ENCODE measurements at places on chromosomes 4 and X. TPM values are rescaled to one million over a fixed set of nuclear protein-coding genes. Genes with fewer than 3 reads are reported as not detected.

The PDK3 gene
- 16.4 TPM for total RNA-seq

DNA sequence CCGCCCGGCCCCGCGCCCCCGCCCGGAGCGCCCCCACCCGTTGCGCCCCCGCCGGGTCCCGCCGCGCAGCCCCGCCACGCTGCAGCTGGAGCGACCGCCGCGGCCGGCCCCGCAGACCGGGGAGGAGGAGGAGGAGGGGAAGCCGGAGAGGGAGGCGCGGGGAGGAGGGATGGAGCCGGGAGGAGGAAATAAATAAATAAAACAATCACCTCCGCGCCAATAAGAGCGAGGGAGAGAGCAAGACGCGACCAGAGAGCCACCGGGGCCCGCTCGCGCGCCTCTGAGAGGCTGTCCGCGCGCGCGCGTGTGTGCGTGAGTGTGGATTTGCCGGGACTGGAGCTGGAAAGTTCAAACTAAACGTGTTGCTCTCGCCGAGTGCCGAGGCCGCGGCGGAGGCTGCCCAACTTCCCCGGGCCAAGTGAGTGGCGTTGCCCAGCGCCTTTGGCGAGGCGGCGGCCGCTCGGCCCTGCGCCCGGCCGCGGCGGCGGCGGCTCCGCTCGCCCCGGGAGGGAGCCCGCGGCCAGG is 2184.4 kb upstream of the TENM3 start:
- DNase-seq, result no peak

GRCh38 chr4:1445716-1446445 is 39.6 kb upstream of the NKX1-1 start:
- DNase-seq, result no peak

- no peak for DNase-seq
Observed at GRCh38 chrX:153609917-153610835, 11.2 kb upstream of the CCNQ start.

- DNase-seq, result no peak
Observed at GRCh38 chr4:23149815-23150214, 457.1 kb downstream of the GBA3 start.

DNA sequence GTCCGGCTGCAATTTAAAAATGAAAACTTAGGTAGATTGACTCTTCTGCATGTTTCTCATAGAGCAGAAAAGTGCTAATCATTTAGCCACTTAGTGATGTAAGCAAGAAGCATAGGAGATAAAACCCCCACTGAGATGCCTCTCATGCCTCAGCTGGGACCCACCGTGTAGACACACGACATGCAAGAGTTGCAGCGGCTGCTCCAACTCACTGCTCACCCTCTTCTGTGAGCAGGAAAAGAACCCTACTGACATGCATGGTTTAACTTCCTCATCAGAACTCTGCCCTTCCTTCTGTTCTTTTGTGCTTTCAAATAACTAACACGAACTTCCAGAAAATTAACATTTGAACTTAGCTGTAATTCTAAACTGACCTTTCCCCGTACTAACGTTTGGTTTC is 41.0 kb downstream of the MAP7D3 start:
- no peak for DNase-seq

DNA sequence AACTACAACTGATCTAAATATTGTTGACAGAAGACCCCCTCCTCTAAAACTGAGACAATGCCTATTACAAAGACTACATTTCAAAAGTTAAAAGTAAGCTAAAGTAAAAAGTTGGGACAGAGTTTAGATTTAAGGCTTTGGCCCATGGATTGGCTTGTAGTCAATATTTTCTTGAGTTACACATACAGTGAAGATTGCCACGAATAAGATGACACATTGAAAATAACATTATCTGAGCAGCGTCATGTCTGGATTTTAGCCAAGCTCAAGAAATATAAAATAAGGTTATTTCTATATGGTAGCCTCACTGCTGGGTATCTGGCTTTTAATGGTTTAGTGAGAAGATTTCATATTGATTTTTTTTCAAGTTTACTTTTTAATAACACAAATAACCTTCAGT is 266.2 kb upstream of the LDB2 start:
- DNase-seq, result no peak

DNA sequence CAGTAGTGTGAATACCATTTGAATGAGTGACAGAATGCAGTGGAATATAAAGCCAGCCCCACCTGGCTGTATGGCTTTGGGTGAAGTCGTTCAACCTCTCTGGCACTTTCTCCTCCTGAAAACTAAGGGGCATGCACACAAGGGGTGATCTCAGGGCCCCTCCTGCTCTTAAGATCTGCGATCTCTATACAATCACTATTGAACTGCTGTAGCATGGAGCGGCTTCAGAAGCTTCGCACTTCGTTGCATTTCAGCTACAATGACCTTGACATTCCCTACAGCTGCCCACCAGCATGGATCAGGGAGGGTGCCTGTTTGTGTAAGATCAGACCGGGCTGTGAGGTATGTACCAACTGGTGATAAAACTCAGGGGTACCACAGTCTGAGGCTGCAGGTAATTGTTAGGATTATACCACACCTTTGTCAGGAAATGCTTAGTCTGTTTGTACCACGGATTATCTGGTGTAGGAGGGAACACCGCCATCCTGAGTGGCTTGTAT is 85.2 kb downstream of the AASDH start:
- DNase-seq, result no peak

- DNase-seq, result no peak
Observed at GRCh38 chr4:107402291-107402690, 317.7 kb downstream of the PAPSS1 start.

The SPON2 gene
- total RNA-seq, result 19.8 TPM

GRCh38 chr4:170202721-170203120 is 113.0 kb upstream of the AADAT start:
- DNase-seq, result no peak

- no peak for DNase-seq
Observed at GRCh38 chr4:120723986-120724385, 198.5 kb downstream of the PRDM5 start.

- no peak for DNase-seq
Observed at GRCh38 chr4:121943941-121944340, 7.9 kb downstream of the TRPC3 start.

- no peak for DNase-seq
Observed at GRCh38 chr4:108900018-108900580, 137.2 kb upstream of the ETNPPL start.

DNA sequence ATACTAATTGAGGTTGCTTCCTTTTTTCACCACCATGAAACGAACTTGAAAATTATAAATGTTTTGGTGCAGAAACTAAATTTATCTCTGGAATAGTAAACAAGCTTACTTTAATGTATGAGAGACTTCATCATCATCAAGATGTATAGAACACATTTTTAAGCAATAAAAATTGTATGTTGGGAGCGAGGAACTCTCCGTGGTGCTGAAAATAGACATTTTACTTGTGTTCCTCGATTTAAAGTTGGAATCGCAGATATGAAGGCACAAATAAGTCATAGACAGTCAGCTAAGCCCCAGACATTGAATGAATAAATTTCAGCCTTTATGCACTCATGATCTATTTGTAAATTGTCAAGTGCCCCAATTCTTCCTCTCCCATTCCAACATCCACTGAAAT is 310.7 kb downstream of the STK32B start:
- DNase-seq, result no peak

DNA sequence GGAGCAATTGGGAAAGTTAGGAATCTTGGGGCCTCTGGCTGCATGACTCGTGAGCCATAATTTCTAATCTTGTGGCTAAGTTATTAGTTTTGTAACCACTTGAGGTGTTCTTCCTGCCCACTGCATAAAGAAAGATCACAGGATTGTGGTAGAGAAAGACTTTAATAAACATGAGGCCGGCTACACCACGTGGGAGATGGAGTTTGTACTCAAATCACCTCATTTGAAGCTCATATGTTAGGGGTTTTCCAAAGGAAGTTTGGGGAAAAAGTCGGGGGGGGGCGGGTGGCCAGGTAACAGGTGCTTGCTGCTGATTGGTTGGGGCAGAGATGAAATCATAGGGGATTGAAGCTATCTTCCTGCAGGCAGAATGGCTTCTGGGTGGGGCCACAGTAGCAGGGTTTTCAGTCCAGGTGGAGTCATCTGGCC is 287.8 kb downstream of the ZNF674 start:
- no peak for DNase-seq

DNA sequence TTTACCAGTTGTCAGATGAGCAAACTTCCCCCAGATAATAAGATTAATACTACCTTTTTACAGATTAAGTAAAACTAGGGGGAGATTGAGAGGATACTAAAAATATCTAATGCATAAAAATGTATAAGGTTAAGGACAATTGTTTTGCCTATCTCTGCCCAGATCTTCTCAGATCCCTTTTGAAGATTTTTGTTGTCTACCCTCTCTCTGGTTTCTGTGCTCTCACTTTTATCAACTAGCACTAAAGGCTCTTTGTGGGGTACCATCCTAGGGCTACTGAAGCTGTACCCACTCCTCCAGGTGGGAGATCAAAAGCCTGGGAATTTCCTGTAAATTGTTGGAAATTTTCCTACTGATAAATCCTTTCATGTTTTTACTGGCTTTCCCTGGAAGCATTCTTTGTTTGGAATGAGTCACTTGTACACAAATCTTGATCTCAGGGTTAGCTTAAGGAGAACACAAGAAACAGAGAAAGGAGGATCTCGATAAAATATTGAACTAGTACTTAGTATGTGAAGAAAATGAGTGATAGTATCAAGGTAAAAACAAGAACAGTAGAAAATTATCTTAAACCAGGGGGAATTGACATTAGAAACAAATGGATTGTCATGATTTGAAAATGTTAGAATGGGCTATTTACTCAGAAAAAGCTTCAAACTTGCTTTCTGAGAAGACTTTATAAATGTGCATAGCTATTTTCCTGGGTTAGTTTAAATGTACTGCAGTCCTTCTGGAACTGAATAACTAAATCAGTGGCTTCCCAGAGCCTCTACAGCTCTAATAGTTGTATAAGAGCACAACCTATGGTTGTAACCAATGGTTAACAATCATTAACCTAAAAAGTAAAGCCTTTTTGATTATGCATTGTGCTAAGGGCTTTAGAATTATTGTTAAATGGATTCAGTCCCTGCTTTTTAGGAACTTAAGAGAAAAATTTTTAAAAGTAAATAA is 679.9 kb upstream of the MAGEB2 start:
- no peak for DNase-seq

The EGF gene
- 11.7 TPM for total RNA-seq

DNA sequence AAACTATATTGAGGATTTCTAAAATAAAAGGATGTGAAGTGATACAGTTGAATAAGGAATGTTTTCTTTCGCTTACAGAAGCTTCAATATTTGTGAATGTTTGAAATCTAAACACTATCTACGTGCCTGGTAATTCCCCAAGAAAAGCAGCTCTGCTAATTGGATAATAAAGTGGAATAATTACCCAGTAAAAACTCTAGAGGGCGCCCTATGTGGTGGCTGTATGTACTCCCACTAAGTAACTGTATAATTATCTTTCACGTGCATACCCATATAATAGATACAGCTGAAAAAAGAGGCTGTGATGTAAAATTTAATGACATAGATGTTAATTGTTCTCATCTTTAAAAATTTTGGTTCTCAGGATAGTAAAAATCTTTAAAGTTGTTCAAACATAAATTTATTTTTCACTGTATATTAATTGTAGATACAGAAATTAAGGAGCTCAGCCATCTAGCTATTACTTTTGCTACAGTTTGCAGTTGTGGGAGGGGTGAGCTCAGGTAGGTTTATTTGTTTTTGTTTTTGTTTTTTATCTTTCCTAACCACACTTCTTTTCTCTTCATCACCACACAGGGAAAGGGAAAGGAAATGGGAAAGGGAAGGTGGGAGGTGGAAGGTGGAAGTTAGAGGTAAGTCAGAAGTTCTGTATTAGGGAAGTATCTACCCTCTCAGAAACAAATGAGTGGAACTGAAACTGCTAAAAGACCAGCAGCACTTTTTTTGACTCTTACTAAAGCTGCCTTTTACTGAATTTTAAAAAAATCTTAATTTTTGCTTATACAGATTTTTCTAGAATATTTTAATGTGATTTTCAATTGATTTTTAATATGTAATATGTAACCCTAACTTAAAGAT is 151.7 kb upstream of the RPS6KA6 start:
- no peak for DNase-seq
